ENCODE measurements at places on chromosomes 1 and 21. TPM values are rescaled to one million over a fixed set of nuclear protein-coding genes. Genes with fewer than 3 reads are reported as not detected.

GRCh38 chr1:234721476-234722269 lies 111.7 kb upstream of the IRF2BP2 start:
- H3K4me1 ChIP-seq, result peaks cover 34% of the 10 kb centered on the region
- H3K27ac ChIP-seq, result no peak overlapping the region
- H3K36me3 ChIP-seq, result no peaks in the 10 kb centered on the region
- DNase-seq, result no peak
- H3K4me3 ChIP-seq, result no peak overlapping the region

DNA sequence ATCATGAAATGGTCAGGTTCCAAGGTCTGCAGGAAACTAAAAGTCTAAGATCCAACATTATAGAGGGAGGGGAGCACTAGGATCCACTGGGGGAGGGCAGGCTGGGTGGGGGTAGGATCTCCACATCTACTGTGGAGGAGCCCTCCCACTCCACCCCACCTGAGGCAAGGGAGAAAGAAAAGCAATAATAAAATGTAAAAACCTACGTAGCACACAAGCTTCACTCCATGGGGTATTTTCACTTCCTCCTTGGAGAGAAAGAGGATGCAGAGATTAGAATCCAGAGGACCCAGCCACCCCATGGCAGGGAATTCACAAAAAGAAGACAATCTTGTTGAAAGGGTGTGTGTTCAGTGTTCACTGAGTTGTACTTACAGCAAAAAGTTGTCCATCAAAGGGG lies 14.4 kb downstream of the SPOCD1 start:
- peaks cover 15% of the 10 kb centered on the region for H3K4me1 ChIP-seq
- no peak overlapping the region for H3K4me3 ChIP-seq
- DNase-seq, result no peak

DNA sequence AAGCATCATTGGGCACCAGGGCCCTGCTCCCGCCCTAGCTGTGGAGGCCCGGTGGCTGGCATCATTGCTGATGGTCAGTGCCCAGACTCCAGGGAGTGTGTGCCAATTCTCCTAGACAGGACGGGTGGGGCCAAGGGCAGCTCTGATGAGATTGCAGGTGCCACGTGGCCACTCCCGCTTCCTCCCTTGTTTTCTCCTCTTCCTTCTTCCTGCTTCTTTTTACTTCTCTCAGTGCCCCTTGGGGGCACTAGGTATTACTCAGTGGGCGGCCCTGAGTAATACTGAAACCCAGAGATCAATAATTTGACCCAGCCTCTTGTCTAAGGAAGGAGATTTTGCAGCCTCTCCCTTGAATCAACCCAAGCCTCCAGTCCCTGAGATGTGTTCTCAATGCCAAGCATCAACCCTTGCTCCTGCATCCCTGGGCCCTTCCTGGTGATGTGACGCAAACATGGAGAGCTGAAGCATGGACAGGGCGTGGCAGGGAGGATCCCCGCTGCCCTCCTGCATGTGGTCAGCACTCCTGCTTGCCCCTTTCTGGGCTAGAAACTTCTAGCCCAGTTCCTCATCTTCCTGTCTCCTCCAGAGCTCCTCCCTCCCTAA lies 32.4 kb downstream of the CDK18 start:
- H3K4me3 ChIP-seq, result no peak overlapping the region
- no peak overlapping the region for H3K27ac ChIP-seq
- peaks cover 8% of the 10 kb centered on the region for H3K27me3 ChIP-seq
- H3K36me3 ChIP-seq, result no peaks in the 10 kb centered on the region

Gene TBX15
- total RNA-seq, result 0.09 TPM

- H3K4me1 ChIP-seq, result peaks cover 44% of the 10 kb centered on the region
- DNase-seq, result no peak
- H3K27ac ChIP-seq, result no peak overlapping the region
- no peaks in the 10 kb centered on the region for H3K36me3 ChIP-seq
- H3K4me3 ChIP-seq, result peak overlapping the region; percentile 78
These were observed 78.0 kb downstream of the CD247 start for GRCh38 chr1:167440345-167440744.

Gene JAM2
- total RNA-seq, result 2.1 TPM

GRCh38 chr1:100359139-100359538 lies 6.8 kb downstream of the CDC14A start:
- H3K27me3 ChIP-seq, result no peaks in the 10 kb centered on the region
- peaks cover 39% of the 10 kb centered on the region for H3K36me3 ChIP-seq

DNA sequence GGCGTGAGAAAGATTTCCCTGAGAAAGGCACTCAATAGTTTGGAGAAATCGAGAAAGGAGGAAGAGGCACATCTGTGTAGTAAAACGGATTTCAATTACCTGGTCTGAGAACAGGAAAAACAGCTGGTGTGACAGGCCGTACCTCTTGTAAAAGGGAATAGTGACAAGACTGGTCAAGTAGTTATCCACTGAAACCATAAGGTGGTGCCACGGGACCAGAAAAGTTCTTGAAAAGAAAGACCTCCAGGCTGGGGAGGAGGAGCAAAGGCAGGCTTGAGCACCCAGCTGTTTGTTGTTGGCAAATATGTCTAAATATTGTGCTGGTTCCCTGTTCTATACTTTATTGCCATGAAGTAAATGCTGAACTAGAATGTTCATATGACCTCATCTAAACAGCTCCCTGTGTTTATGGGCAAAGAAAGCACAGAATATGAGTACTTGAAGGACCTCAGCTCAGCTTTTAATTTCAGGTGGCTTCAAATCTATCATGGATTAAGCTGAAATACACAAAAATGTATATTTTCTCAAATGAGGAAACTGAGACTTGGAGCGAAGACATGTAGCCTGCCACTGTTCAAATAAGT lies 4.0 kb downstream of the HAO2 start:
- H3K27ac ChIP-seq, result no peak overlapping the region
- H3K4me3 ChIP-seq, result no peak overlapping the region
- no peaks in the 10 kb centered on the region for H3K4me1 ChIP-seq

- H3K4me1 ChIP-seq, result no peaks in the 10 kb centered on the region
- no peak overlapping the region for H3K4me3 ChIP-seq
- H3K27ac ChIP-seq, result no peak overlapping the region
These were observed 505.4 kb downstream of the KCNT2 start for GRCh38 chr1:196102826-196103225.

Gene TNFAIP8L2
- 9.3 TPM for total RNA-seq

Gene OR10T2
- not detected for total RNA-seq

DNA sequence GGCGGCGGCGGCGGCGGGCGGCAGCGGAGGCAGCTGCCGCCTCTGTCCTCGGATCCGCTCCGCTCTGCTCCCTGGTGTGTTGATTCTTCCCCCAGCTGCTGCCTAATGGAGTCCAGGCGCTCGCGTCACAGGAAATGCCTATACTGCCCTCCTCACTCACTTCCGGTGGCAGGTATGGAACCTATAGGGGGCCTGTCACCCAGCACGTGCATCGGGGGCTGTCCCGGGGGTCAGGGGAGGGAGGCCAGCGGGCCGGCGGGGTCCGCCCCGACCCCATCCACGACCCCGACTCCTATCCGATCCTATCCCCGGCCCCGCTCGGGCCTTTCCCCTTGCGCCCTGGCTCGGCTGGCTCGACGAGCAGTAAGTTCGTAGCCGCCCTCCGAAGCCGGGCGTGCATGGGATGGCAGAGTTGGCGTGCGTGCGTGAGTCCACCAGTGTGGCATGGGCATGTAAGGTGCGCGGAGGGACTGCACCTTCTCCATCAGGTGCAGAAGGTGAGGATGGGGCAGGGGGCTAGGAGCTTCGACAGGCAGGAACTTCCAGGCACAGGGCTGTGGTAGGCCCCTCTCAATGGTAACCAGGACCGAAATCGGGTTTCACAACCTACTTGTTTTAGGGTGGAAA lies at the start of gene WDR26:
Gene WDR26 (minus strand): TSS at position 107 of the 627 bp plus-strand sequence.
- H3K4me1 ChIP-seq, result peaks cover 47% of the 10 kb centered on the region
- H3K36me3 ChIP-seq, result peaks cover 24% of the 10 kb centered on the region
- H3K27me3 ChIP-seq, result no peaks in the 10 kb centered on the region
- H3K27ac ChIP-seq, result peak within 1 kb of the TSS; percentile 97

- no peaks in the 10 kb centered on the region for H3K27me3 ChIP-seq
- H3K4me3 ChIP-seq, result no peak overlapping the region
- no peaks in the 10 kb centered on the region for H3K36me3 ChIP-seq
- DNase-seq, result no peak
These were observed 765.6 kb upstream of the B3GALT2 start for GRCh38 chr1:193951984-193952383.

Gene LDLRAD1
- not detected for total RNA-seq

Gene S100A9
- total RNA-seq, result 2.6 TPM

- DNase-seq, result no peak
- no peak overlapping the region for H3K27ac ChIP-seq
- no peaks in the 10 kb centered on the region for H3K4me1 ChIP-seq
These were observed 397.9 kb downstream of the NPHP4 start for GRCh38 chr1:5594056-5594956.

DNA sequence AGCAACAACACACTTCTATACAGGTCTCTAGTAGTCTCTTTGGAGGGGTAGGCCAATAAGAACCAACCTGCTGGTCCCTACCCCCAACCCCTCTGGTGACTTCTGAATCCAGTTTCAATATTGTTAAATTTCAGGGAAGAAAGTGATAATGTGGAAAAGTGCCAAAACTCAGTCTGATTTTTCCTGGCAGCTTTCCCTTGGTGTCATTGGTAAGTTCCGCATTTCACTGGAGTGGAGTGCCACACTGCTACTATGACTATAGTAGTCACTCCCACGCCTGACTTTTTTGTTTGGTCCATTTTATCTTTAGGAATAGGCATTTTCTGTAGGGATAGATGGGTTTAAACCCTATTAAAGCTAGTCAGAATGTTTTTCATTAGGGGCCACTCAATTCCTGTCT lies 5.7 kb upstream of the ARID1A start:
- no peak overlapping the region for H3K4me3 ChIP-seq
- H3K36me3 ChIP-seq, result peaks cover 5% of the 10 kb centered on the region
- H3K27ac ChIP-seq, result peak overlapping the region; percentile 12
- H3K27me3 ChIP-seq, result no peaks in the 10 kb centered on the region
- H3K4me1 ChIP-seq, result peaks cover 34% of the 10 kb centered on the region

Gene RGS5
- 1.9 TPM for total RNA-seq

GRCh38 chr1:218350035-218350525 lies 4.9 kb downstream of the TGFB2 start:
- peak overlapping the region; percentile 53 for H3K4me3 ChIP-seq
- H3K36me3 ChIP-seq, result peaks cover 2% of the 10 kb centered on the region
- no peaks in the 10 kb centered on the region for H3K27me3 ChIP-seq
- DNase-seq, result no peak
- peaks cover 58% of the 10 kb centered on the region for H3K4me1 ChIP-seq

GRCh38 chr1:114061121-114061830 lies 82.0 kb downstream of the OLFML3 start:
- no peaks in the 10 kb centered on the region for H3K36me3 ChIP-seq
- no peak for DNase-seq
- no peak overlapping the region for H3K27ac ChIP-seq
- H3K4me3 ChIP-seq, result no peak overlapping the region
- no peaks in the 10 kb centered on the region for H3K4me1 ChIP-seq
- peaks cover 1% of the 10 kb centered on the region for H3K27me3 ChIP-seq

DNA sequence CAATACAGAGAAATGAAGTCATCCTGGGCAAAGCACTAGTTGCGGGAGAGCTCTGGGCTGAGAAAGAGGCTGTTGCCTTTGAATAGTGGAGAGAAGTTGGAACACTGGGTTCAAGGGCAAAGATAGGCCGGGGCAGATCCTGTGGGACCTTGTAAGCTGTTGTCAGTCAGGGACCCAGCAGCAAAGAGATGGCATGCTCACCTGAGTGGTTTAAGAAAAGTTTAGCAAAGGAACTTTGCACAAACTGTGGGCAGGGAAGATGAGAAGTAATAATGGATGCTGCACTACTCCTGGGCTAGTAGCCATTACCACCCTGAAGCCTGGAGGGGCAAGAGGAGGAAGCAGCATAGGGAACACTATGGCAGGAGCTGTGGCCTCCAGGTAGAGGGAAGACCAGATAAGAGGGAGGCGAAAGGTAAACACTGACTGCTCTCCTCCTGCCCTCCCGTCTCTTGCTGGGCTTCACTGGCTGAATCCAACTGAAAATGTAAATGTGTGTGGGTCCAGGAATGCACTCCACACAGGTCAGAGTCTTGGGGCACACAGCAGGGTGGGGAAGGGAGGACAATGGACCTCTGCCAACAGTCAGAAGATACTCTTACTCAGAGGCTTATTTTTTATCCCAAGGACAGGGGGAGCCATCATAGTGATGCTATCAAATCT lies 129.2 kb downstream of the PLPP3 start:
- H3K27me3 ChIP-seq, result no peaks in the 10 kb centered on the region
- no peaks in the 10 kb centered on the region for H3K36me3 ChIP-seq
- no peak overlapping the region for H3K4me3 ChIP-seq
- no peaks in the 10 kb centered on the region for H3K4me1 ChIP-seq

DNA sequence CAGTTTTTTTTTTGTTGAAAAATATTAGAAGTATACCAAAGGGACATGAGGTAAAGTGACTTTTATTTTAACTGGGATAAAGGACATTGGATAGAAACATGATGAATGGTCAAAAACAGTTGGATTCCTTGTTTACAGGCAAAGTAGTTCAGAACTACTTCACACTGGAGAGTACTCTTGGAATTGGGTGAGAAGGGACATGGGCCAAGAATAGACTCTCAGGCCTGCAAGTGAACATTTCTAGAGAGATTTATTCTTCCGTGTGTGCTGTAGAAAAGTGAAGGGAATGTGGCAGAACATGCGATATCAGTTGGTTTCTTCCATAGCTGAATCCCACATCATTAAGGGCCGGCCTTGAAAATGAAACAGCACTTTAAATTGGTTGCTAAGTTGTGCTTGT lies 290.5 kb downstream of the ADGRL2 start:
- H3K36me3 ChIP-seq, result no peaks in the 10 kb centered on the region
- H3K4me1 ChIP-seq, result no peaks in the 10 kb centered on the region
- DNase-seq, result no peak
- no peak overlapping the region for H3K4me3 ChIP-seq

DNA sequence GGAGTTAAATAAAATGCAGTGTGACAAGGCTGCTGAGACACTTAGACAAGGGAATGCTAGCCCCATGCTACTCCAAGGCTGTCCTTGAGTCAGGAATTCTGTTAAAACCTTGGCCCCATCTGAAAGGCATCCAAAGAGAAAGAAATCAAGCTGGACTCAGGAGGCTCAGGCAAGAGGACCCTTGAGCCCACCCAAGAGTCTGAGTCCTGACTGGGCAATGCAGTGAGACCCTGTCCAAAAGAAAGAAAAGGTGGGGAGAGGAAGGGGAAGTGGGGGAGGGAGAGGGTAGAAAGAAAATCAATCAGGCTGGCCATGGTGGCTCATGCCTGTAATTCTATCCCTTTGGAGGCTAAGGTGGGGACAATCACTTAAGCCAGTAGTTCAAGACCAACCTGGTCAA lies 26.7 kb downstream of the CLSTN1 start:
- no peak for DNase-seq
- H3K4me3 ChIP-seq, result no peak overlapping the region
- no peak overlapping the region for H3K27ac ChIP-seq
- H3K4me1 ChIP-seq, result peaks cover 41% of the 10 kb centered on the region
- peaks cover 2% of the 10 kb centered on the region for H3K36me3 ChIP-seq
- no peaks in the 10 kb centered on the region for H3K27me3 ChIP-seq

GRCh38 chr1:22691031-22691753 lies 19.4 kb upstream of the EPHB2 start:
- no peaks in the 10 kb centered on the region for H3K4me1 ChIP-seq
- H3K4me3 ChIP-seq, result no peak overlapping the region
- no peak overlapping the region for H3K27ac ChIP-seq

GRCh38 chr1:5579966-5580365 lies 412.3 kb downstream of the NPHP4 start:
- peaks cover 10% of the 10 kb centered on the region for H3K27me3 ChIP-seq
- H3K4me3 ChIP-seq, result no peak overlapping the region
- H3K27ac ChIP-seq, result no peak overlapping the region
- H3K4me1 ChIP-seq, result no peaks in the 10 kb centered on the region

- H3K4me3 ChIP-seq, result peak overlapping the region; percentile 72
- peak; percentile 24 for DNase-seq
These were observed 15.7 kb upstream of the LUZP1 start for GRCh38 chr1:23184212-23184934.

GRCh38 chr1:81894867-81895266 lies 94.1 kb downstream of the ADGRL2 start:
- no peak overlapping the region for H3K4me3 ChIP-seq
- no peaks in the 10 kb centered on the region for H3K4me1 ChIP-seq
- DNase-seq, result no peak
- no peak overlapping the region for H3K27ac ChIP-seq
